ENCODE measurements at places on chromosomes 5 and 9.

DNA sequence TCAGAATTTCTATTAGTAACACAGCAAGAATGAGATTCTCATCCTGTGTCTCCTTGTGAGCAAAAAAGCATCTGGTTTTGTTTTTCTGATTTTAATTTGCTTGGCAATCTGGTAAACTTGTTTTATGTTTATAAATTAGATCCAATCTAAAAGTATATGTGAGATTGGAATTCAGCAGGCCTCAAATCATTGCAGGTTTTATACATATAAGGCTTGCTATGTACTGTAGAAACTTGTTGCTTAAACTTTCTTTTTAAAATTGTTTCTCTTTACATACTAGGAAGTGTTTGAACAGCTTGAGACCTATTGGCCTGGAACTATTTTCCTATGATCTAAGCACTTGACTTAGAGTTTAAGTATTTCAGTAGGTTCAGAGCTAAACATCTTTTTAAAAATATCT is 1037.8 kb downstream of the NR2F1-AS1 start:
- DNase-seq: no peak

DNA sequence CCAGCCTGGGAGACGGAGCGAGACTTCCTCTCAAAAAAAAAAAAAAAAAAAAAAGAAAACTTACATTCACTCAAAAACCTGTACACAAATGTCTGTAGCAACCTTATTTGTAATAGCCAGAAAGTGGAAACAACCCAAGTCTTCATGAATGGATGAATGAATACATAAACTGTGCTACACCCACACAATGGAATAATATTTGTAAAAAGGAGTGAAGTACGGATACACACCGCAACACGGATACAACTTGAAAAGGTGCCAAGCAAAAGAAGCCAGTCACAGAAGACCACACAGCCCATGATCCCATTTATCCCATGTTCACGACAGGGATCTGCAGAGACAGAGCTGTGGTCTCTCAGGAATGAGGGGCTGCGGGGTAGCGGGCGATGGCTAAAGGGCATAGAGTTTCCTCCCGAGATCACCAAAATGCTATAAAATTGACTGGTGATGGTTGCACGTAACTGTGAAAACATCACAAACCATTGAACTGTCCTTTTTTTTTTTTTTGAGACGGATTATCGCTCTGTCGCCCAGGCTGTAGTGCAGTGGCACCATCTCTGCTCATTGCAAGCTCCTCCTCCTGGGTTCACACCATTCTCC is 76.2 kb upstream of the COL5A1 start:
- DNase-seq: no peak

DNA sequence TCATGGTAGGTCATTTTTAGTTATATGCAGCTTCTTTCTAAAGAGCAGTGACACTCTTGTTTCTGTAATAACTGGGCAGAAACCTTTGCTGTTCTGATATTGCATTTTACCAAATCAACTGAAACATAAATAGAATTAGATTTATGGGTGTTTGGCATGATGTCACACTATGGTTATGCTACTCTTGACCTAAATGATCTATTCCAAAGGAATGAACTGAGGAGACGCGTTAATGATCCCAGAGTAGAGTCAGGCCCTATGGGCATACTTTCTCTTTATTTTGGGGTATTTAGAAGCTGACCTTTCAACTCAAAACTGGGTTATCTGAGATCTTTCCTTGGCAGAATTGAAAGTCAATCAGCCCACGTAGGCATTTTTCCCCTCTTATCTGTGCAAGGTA is 146.8 kb upstream of the ADAMTSL1 start:
- no peak for DNase-seq

DNA sequence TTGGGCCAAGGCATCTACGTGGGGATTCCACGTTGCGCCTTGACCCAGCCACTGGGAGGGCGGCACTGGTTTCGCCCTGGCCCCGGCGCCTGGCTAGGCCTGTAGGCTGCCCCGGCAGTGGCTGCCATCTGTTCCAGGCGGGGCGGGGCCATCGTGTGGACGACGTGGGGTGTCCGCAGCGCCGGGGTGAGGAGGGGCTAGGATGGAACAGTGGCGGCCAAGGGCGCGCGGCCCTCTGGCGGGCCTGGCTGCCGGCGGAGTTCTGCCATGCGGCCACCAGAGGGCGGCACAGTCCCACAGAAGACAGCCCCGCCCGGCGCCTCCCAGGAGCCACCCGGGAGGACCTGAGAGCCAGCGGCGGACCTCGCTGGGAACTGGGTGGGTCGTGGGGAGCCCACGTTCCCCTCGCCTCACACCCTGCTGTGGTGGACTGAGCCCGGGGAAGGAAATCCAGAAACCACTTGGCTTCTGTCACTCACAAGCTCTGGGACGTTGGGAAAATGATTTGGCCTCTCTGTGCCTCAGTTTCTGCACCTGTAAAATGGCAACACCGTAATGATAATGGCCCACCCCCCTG is 22.6 kb upstream of the RAPGEF1 start:
- peak; percentile 62 for DNase-seq
